Naive B cell (primary cell): ENCODE measurements at places on chromosomes 2 and 18. TPM values are rescaled to one million over a fixed set of nuclear protein-coding genes. Genes with fewer than 3 reads are reported as not detected.

GNAL gene
- polyA plus RNA-seq: 0.14 TPM

SERPINB13 gene
- polyA plus RNA-seq: not detected

PROM2 gene
- not detected for polyA plus RNA-seq

MYO5B gene
- 0.44 TPM for polyA plus RNA-seq

CDKL4 gene
- polyA plus RNA-seq: not detected

LRP1B gene
- polyA plus RNA-seq: not detected

NOSTRIN gene
- polyA plus RNA-seq: not detected

M1AP gene
- not detected for polyA plus RNA-seq

TSGA10 gene
- 17.2 TPM for polyA plus RNA-seq

CTNNA2 gene
- not detected for polyA plus RNA-seq

SLC4A3 gene
- not detected for polyA plus RNA-seq

CFC1 gene
- not detected for polyA plus RNA-seq

SCN9A gene
- polyA plus RNA-seq: not detected

SPOPL gene
- 8.0 TPM for polyA plus RNA-seq

TNFRSF11A gene
- not detected for polyA plus RNA-seq

RHOB gene
- 21.5 TPM for polyA plus RNA-seq

CCDC85A gene
- polyA plus RNA-seq: not detected

AMER3 gene
- polyA plus RNA-seq: not detected

ARHGAP28 gene
- not detected for polyA plus RNA-seq

TTR gene
- polyA plus RNA-seq: not detected

FEV gene
- not detected for polyA plus RNA-seq

ERMN gene
- 0.33 TPM for polyA plus RNA-seq

FBXO15 gene
- polyA plus RNA-seq: 2.4 TPM

TXNL1 gene
- 59.0 TPM for polyA plus RNA-seq

SLC1A4 gene
- polyA plus RNA-seq: 2.7 TPM

DSG4 gene
- polyA plus RNA-seq: not detected

NR4A2 gene
- polyA plus RNA-seq: 51.0 TPM

HOXD3 gene
- not detected for polyA plus RNA-seq

SP5 gene
- polyA plus RNA-seq: not detected

ALMS1 gene
- polyA plus RNA-seq: not detected

RFX8 gene
- not detected for polyA plus RNA-seq
